ENCODE measurements at places on chromosomes 2 and 18. TPM values are rescaled to one million over a fixed set of nuclear protein-coding genes. Genes with fewer than 3 reads are reported as not detected.

Gene VAMP5
- 89.2 TPM for total RNA-seq

DNA sequence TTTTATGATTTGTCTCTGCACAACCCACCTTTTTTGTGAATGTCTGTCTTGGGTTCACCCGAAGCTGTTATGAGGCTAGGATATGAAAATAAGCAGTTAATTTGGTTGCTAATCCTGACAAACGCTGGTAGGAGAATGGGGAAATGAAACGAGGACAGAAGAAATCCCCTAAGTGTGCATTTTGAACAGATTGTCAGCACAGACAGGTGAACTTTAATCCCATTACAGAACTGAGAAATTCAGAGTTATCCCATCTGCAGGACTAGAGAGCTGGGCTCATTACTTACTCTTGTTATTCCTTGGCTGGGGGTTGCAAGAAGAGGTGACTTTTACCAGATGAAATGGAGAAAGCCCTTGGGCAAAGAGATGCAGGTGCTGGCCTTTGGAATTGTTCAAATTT, 123.3 kb upstream of the NYAP2 start:
- DNase-seq: no peak

Gene SERPINB4
- total RNA-seq: 0.13 TPM

DNA sequence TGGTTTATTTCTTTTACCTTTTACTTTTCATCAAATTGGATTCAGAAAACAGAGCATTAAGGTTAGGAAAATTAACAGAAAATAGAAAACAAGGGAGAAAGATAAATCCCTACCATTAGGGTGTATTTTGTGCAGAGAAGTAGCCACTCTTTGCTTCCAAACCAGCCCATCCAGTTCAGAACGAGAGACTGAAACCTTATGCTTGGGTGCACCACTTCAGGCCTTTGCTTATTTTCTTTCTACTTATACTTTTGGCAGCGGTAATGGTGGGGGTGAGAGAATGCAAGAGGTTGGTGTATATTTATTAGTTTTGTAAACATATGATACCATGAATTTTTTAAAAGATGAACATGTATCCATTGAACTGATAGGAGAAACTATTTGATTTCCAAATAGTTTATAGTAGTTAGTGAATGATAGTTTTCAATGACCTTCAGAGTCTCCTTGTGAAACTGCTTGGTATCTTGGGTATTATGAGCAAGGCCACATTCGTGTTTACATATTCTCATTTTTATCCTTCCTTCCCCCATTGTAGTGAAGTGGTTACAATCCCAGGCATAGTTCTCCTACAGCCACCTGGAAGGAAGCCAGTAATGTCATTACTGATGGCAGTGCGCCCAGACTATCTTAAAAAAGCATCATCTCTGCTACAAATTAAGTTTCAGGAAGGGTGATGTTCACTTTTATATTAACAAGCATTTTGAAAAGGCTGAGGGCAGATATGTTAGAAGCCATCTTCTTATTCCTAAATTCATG, 60.8 kb downstream of the MFSD6 start:
- peak; percentile 97 for DNase-seq

- no peak for DNase-seq
Measured at GRCh38 chr2:79320871-79321270, 161.3 kb upstream of the REG3A start.

DNA sequence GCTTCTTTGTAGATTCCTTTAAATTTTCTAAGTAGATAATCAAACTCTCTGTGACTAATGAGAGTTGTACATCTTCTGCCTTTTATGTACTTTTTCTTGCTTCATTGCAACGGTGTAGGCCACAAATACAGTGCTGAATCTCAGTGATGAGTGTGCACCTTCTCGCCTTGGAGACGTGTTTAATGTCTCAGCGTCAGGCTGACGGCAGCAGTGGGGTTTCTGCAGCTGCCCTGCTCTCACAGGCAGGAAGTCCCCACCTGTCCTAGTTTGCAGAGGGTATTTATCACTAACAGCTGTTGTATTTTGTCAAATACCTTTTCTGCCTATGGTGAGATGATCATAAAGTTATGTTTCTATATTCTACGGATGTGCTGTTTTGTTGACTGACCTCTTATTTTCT, 13.3 kb downstream of the AGXT start:
- no peak for DNase-seq

Gene DNAJC5G
- 1.0 TPM for total RNA-seq

DNA sequence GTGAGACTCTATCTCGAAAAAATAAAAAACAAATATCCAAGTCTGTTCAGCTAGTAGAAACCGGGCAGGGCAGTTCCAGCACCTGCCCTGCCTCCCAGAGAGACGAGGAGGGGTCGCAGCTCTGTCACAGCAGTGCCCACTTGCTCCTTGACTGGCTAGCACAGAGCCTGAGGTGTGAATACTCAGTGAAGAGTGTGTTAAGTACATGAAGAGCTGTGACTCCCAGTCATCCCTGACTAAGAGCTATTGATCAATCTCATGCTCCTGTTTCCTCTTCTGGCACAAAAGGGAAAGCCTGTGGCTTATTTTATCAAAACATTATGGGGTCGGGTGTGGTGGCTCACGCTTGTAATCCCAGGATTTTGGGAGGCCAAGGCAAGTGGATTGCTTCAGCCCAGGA, 83.0 kb upstream of the FZD7 start:
- DNase-seq: no peak

Gene FECH
- total RNA-seq: 34.9 TPM

Gene ZSCAN30
- total RNA-seq: 7.8 TPM

- no peak for DNase-seq
Measured at GRCh38 chr2:146385031-146385430, 1459.8 kb upstream of the ACVR2A start.

Gene FEV
- not detected for total RNA-seq

DNA sequence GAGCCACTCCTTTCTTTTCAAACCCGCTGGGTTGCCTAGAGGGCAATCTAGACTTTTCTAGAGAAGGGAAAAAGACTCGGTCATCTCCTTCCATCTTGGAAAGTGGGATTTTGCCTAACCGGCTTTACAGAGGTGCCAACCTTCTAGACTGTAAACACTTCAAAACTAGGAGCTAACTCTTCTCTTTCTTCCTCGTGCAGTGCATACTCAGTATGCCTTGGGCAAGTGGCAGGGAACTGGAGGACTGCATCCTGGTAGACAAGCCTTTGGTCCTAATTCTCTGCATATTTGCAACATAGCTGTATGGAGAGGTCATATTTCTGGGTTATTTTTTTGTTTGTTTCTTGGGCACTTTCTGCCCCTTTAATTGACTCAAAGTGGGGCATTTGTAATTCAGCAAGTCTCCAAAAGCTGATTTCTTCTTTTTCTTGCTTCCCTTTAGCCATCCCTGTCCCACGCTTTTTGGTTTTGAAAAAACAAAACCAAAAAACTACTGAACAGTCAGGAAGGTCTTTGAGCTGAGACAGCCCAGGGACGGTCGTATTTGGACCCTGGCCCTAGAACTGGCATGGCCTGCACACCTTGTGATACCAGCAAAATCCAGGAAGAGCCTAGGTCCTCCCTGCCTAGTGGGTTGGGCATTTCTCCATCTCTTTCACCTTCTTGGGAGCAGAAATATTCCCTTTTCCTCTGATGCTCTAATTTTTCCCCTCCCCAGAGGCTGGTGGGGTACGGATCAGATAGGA, 5.8 kb upstream of the GATA6 start:
- no peak for DNase-seq

DNA sequence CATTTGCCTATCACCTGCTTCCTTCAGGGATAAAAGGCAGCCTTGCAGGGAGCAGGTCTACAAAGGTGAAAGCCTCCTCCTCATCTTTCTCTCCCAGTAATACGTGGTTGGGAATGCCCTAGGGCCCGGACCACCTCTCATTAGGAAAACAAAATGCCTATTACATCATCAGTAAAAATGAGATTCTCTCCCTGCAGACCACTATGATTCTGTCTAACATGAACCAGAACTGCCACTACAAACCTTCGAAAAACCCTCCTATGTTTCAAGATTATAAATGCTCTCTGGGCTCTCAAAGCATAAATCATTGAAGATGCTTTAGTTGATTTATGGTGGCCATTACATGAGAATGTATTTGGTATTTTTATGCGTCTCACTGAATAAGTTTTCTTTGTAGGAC, 108.4 kb upstream of the ARL5A start:
- no peak for DNase-seq

DNA sequence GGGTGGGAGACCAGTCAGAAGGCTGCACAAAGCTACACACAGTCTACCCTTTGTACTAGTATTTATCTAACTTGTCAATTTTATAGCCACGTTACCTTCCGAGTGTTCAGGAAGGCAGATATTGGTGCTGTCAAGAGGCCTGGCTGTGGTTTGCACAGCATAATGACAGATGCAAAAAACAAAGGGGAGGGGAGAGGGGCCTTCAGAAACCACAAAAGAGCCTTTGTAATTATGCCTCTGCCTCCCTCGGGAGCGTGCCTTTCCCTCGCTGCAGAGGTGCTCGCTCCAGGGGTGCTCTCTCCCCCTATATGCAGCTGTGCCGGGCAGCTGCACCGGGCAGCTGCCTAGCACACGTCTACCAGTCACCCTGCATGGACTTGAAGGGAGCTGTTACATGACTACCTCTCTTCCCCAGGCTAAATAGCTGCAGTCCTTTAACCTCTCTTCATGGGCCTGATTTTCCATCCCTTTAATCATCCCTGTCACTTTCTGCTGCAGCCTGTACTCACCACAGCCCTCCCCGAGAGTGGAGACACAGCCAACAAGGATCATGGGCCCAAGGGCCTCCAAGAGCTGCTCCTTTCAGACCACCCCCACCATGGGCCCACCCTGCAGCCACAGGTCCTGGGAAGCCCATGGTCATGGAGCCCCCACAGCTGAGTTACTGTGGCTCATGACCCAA, 168.4 kb upstream of the PKDCC start:
- no peak for DNase-seq

Gene PROKR1
- total RNA-seq: under 0.01 TPM

Gene VAMP8
- total RNA-seq: 5.9 TPM

Gene SERPINB11
- total RNA-seq: not detected

Gene LYPD6
- total RNA-seq: 13.3 TPM

Gene PPP1R1C
- total RNA-seq: 0.13 TPM

Gene SLC16A14
- 0.25 TPM for total RNA-seq

Gene STPG4
- total RNA-seq: under 0.01 TPM

Gene REG1B
- not detected for total RNA-seq

Gene GPR45
- total RNA-seq: not detected

DNA sequence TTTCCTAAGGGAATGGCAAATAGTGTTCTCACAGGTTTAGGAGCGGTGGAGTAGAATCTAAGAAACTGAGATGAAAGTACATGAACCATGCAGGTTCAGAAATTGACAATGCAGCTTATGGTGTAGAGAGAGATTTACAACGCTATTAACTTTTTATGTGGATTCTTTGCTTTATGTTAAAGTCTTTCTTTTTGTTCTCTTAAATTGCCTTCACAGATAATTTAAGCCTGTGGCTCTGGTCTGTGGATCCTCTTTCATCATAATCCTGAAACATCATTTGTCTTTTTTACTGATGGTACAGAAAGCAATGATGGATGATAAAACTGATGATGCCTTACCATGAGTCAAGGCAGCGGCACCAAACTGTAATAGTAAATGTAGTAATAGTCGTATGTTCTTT, 30.3 kb downstream of the SOCS6 start:
- DNase-seq: no peak

Gene MFSD2B
- under 0.01 TPM for total RNA-seq

Gene VWA3B
- 0.13 TPM for total RNA-seq

- DNase-seq: no peak
Measured at GRCh38 chr18:59681521-59682004, 15.7 kb downstream of the CCBE1 start.

- no peak for DNase-seq
Measured at GRCh38 chr2:12721566-12722446, 5.1 kb downstream of the TRIB2 start.

- no peak for DNase-seq
Measured at GRCh38 chr2:138078153-138078552, 113.9 kb downstream of the HNMT start.

Gene AGAP1
- 3.1 TPM for total RNA-seq

- DNase-seq: no peak
Measured at GRCh38 chr2:177237932-177238331, 25.3 kb downstream of the HNRNPA3 start.

- DNase-seq: no peak
Measured at GRCh38 chr2:120546048-120546864, 189.4 kb upstream of the GLI2 start.

GRCh38 chr18:69686861-69687260, 260.8 kb downstream of the CD226 start:
- DNase-seq: no peak

Gene ELP2
- 152 TPM for total RNA-seq

GRCh38 chr2:136874258-136874657, 108.9 kb downstream of the THSD7B start:
- DNase-seq: no peak

DNA sequence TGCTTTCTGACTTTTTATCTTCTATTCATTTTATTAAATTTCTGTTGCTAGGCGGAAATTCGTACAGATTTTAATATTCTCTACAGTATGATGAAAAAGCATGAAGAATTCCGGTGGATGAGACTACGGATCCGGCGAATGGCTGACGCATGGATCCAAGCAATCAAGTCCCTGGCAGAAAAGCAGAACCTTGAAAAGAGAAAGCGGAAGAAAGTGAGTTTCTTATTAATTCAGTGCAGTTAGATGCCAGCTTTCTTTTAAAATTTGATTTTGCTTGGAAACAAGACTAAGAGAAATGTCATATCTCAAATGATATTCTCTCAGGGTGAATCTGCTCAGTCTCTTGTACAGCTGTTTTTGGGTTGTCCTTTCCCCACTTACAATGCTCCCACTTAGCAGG, 84.3 kb downstream of the MGAT5 start:
- no peak for DNase-seq

Gene RTP5
- total RNA-seq: not detected

Gene RNF125
- 4.5 TPM for total RNA-seq

- no peak for DNase-seq
Measured at GRCh38 chr2:149679286-149679685, 91.7 kb upstream of the MMADHC start.

All from dermis microvascular lymphatic vessel endothelial cell (primary cell).